ENCODE measurements at places on chromosomes 12 and 14. TPM values are rescaled to one million over a fixed set of nuclear protein-coding genes. Genes with fewer than 3 reads are reported as not detected.

TMEM121 gene
- 0.42 TPM for total RNA-seq

CEBPE gene
- total RNA-seq: not detected

LRRC9 gene
- total RNA-seq: not detected

C12orf56 gene
- total RNA-seq: 3.8 TPM

SDR9C7 gene
- not detected for total RNA-seq

FRS2 gene
- 34.5 TPM for total RNA-seq

VRTN gene
- not detected for total RNA-seq

KRT3 gene
- not detected for total RNA-seq

HOTAIR gene
- total RNA-seq: not detected

GPRC5D gene
- total RNA-seq: not detected

DNA sequence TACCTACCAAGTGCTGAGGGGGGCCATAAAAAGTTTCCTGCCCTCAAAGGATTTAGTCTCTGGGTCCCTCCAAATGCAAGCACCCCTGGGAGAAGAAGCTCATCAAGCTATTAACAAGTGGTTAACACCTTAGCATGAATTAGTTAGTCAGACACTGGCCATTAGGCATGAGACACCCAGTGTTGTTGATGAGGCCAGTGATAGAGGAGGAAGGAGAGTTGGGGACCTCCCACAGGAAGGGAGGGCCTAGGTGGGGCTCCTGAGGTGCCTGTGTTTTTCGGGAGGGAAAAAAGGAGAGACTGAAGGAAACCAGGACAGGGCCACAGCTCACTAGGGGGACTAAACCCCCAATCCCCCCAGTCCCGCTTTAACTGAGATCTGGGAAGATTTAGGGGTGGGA, 4.5 kb upstream of the KRT71 start:
- H3K27ac ChIP-seq: no peak overlapping the region
- H3K27me3 ChIP-seq: peaks cover 91% of the 10 kb centered on the region
- no peaks in the 10 kb centered on the region for H3K36me3 ChIP-seq
- no peak overlapping the region for H3K4me3 ChIP-seq
- no peak for DNase-seq

GRCh38 chr14:96078625-96079016, 39.5 kb downstream of the C14orf132 start:
- peaks cover 20% of the 10 kb centered on the region for H3K27me3 ChIP-seq
- no peaks in the 10 kb centered on the region for H3K36me3 ChIP-seq
- DNase-seq: no peak
- no peak overlapping the region for H3K27ac ChIP-seq
- H3K4me3 ChIP-seq: no peak overlapping the region

DNA sequence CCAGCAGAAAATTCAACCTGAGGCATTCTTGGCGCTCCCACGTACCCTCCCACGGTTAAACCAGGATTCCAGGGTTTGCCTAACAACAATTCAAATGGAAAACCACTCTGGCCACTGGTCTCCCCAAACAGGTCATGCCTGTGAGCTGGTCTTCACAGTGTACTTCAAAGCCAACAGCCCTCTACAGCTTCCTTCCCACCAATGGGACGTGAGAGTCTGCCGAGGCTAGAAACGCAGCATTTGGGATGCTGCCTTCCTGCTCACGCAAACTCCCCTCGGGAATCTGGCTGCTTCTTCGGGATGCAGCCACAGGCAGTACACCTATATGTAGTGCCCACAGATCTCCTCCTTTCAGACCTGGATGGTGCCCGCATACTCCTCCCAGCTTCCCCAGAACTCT, 149.1 kb downstream of the KLHL28 start:
- no peak for DNase-seq
- H3K27ac ChIP-seq: no peak overlapping the region
- no peaks in the 10 kb centered on the region for H3K4me1 ChIP-seq
- H3K36me3 ChIP-seq: no peaks in the 10 kb centered on the region

GRCh38 chr12:8687846-8688601, 9.8 kb upstream of the RIMKLB start:
- peak; percentile 44 for DNase-seq
- no peaks in the 10 kb centered on the region for H3K4me1 ChIP-seq
- no peaks in the 10 kb centered on the region for H3K36me3 ChIP-seq
- H3K4me3 ChIP-seq: no peak overlapping the region
- H3K27me3 ChIP-seq: no peaks in the 10 kb centered on the region

DNA sequence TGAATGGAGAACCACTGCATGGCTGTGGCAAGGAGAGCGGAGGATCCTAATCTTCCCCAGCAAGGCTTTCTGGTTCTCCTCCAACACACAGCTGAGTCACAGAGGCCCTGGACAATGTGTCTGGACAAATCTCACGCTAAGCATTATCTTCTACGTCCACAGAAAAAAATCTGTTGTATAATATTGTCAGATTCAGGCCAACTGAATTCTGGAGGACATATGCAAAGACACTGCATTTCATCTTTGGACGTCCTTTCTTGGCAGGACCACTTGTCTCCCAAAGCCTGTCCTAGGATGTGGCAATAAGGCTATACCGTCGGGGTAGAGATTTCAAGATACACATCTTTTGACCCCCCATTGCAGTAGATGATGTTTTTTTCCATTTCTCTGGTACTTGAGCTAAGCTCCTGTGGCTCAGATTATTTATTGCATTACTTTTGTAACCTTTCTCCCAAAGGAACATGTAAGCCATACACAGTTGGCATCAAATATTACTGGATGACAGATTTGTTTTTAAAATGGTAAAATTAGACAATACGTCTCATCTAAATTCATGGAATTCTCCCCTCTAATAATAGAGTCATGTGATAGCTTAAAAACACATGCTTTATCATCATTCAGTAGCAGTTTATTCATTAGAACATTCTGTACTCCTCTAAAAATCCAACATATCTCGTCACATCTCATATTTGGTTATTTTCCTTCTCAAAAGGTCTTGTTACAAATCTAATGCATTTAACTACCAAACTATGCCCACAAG, 19.4 kb downstream of the LMO3 start:
- no peak overlapping the region for H3K27ac ChIP-seq
- no peak for DNase-seq
- H3K4me3 ChIP-seq: no peak overlapping the region
- H3K27me3 ChIP-seq: no peaks in the 10 kb centered on the region
- no peaks in the 10 kb centered on the region for H3K4me1 ChIP-seq

DNA sequence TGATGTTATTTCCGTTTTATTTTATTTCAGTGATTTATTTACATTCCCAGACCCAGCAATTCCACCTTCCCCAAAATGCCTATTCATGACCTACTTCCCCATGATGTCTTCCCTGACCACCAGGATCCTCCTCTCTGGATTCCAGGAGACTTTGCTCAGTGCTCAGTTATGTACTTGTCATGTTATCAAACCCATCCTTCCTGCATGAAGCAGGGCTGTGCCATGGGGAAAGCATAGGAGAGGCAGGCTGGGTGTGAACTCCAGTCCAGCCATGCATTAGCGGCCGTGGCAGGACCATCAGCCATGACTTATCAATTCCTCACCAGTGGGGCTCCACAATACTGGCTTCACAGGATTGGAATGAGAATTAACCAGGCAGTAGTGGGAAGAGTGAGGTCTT, 57.8 kb downstream of the B4GALNT3 start:
- H3K4me1 ChIP-seq: peaks cover 15% of the 10 kb centered on the region
- H3K27me3 ChIP-seq: no peaks in the 10 kb centered on the region
- peaks cover 14% of the 10 kb centered on the region for H3K36me3 ChIP-seq
- no peak overlapping the region for H3K27ac ChIP-seq
- no peak for DNase-seq
- no peak overlapping the region for H3K4me3 ChIP-seq

- H3K4me1 ChIP-seq: peaks cover 15% of the 10 kb centered on the region
- H3K4me3 ChIP-seq: peak overlapping the region; percentile 6
- peak overlapping the region; percentile 58 for H3K27ac ChIP-seq
- peak; percentile 74 for DNase-seq
These were observed 67.7 kb downstream of the EID3 start for GRCh38 chr12:104371043-104371870.

DNA sequence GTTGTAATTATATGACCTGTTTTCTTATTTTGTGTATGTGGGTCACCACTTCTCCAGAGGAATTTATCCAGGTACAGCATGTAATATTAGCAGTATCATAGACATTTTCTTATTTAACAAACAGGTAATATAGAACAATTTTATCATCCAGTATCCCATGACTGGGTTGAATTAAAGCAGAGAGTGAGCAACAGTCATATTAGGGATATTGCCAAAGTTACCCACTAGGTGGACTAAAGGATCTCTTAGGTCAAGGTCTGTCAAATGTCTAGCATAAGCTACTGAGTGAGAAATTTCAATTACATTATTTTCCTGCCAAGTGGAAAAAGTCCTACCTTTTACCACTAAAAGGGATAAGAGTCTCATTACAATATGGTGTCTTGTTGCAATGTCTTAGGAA, 62.1 kb upstream of the TRIM9 start:
- no peak overlapping the region for H3K4me3 ChIP-seq
- H3K27ac ChIP-seq: no peak overlapping the region
- no peak for DNase-seq
- H3K27me3 ChIP-seq: no peaks in the 10 kb centered on the region

DNA sequence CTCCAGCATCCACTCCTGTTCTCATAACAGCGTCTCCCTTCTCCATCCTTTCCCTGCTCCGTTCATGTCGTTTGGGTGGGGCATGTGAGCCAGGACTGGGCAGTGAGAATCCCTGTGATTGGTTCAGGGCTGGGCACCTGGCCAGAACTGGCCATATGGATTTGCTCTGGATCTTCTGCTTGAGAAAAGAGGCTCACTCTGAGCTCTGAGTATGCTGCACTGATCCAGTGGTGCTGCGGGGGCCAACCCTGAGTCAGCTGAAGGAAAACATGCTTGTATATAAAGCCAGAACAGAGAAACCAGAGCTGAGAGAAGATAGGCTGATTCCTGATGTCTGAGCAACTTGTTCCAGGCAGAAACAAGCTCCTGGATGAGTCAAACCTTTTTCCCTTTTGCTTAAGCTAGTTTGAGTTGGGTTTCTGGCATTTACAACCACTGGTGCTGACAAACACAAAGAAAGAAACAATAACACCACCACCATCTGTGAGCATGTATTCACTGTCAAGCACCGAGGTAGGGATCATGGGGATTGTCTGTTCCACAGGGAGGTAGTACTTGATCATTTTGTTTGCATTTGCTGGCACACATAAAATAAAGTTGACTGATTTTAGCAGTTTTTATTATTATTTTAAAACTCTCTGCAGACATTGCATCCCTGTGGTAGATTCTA, 14.0 kb upstream of the HPD start:
- no peaks in the 10 kb centered on the region for H3K27me3 ChIP-seq
- H3K4me3 ChIP-seq: no peak overlapping the region
- H3K27ac ChIP-seq: no peak overlapping the region

DNA sequence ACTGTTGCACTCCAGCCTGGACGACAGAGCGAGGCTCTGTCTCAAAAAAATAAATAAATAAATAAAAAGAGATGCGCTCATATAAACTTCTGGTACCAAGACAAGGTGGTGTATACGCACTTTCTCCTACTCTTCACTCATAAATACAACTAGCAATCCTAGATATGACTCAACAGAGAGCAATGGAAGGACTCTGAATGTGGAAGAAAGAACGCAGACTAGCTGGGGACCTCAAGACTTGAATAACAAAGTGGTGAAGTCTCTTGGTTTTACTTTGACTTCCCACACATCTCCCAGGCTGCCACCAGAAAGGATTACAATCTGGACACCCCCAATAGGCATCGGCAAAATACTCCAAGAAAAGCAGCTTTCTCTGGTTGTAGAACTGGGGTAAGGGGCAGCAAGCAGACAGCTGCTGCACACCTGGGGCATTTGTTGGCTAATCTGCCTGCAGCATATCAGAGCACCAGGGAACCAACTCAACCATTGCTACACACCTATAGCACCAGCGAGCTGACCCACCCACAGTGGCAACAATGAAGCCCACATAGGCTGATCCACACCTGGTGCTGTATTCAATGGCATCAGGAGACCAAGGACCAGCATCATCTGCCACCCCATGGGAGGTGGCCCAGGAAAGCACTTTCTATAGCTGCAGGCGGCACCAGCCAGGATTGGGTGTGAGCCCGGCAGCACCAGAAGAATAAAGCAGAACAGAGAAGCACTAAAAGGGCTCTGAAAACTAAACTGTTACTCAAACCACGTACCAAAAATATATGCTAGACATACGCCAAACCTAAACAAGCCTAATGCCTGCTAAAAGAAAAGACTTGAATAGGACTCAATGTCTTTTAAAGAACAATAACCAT, 1231.7 kb upstream of the TMEM132C start:
- DNase-seq: no peak
- no peaks in the 10 kb centered on the region for H3K36me3 ChIP-seq
- no peak overlapping the region for H3K27ac ChIP-seq
- no peaks in the 10 kb centered on the region for H3K4me1 ChIP-seq
- no peaks in the 10 kb centered on the region for H3K27me3 ChIP-seq

DNA sequence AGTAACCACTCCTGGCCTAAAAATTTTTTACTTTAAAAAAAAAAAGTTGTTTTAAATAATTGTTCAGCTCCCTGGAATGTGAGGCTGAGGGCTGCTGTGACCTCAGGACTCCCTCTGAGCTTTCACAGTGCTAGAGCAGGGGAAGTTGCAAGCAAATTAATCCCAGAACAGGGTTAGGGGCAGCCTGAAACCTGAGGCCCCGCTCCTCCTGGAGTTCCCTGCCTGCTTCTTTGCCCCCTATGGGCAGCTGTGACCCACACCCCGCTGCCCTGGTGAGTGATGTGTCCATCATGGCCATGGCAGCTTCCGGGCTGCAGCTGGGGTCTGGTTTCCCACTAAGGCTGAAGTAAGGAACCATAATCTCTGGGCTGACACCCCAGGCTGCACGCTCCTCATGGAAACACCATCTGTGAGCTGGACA, 9.5 kb downstream of the RITA1 start:
- H3K4me3 ChIP-seq: no peak overlapping the region
- DNase-seq: no peak
- no peaks in the 10 kb centered on the region for H3K27me3 ChIP-seq
- H3K36me3 ChIP-seq: peaks cover 26% of the 10 kb centered on the region
- peaks cover 13% of the 10 kb centered on the region for H3K4me1 ChIP-seq
- H3K27ac ChIP-seq: no peak overlapping the region

- H3K4me1 ChIP-seq: no peaks in the 10 kb centered on the region
- H3K4me3 ChIP-seq: no peak overlapping the region
- no peak overlapping the region for H3K27ac ChIP-seq
- H3K27me3 ChIP-seq: peaks cover 67% of the 10 kb centered on the region
- no peaks in the 10 kb centered on the region for H3K36me3 ChIP-seq
These were observed 56.5 kb upstream of the JDP2 start for GRCh38 chr14:75371297-75371696.

Measured in Calu3 (cell line).